Activated CD4-positive, alpha-beta T cell treated with anti-CD3 and anti-CD28 coated beads for 1 hour (primary cell): ENCODE measurements at places on chromosomes 12 and 14.

GRCh38 chr14:61512026-61512834 lies 183.1 kb upstream of the HIF1A start:
- DNase-seq: no peak

GRCh38 chr14:61690982-61691381 lies 4.3 kb upstream of the HIF1A start:
- DNase-seq: no peak

DNA sequence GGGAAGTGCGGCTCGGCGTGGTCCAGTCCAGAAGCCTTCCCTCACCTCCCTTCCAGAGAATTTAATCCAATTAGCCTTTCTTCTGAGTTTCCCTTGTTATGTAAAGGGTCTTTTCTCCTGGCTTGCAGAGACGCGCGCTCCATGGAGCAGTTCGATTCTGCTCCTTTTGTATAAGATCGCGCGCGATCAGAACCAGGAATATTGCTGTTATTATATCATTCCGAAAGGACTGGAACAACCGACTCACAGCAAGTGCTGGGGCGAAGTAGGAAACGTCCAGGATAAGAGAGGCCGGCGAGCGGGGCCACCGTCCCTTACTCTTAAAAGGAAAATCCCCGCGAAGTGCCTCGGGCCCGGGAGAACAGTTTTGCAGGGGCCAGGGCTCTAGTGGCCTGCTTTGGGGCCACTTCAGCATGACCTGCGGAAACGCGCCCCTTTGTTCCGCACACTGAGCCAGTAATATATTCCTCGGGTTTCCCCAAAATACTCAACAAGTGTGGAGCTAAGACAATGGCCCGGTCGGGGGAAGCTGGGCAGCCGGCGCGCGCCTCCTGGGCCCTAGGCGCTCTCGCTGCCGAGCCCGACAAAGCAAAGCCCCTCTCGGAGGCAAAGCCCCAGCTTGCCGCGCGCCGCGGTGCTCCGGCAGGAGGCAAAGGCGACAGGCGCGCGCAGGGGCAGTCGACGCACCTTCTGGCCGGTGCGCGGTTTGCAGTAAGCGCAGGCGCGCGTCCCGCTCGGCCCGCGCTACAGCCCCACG lies 2.9 kb downstream of the RFX4 start:
- DNase-seq: no peak

DNA sequence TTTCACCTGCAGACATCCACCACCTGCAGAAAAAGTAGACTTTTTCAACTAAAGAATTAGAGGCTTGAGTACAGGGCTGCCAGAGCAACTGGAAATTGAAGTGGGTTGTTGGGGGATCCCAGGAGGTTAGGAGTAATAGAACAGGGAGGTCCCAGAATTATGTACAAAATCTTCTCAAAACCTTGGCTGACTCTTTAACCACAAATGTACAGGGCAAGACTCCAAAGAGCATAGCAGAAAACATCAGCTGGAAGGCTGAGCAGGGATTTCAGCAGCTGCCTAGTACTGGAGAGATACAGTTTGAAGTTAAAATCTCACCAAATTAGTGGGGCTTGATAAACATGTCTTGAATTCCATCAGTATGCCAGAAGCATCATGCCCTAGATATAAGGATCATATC lies 191.6 kb downstream of the CRADD start:
- DNase-seq: no peak

DNA sequence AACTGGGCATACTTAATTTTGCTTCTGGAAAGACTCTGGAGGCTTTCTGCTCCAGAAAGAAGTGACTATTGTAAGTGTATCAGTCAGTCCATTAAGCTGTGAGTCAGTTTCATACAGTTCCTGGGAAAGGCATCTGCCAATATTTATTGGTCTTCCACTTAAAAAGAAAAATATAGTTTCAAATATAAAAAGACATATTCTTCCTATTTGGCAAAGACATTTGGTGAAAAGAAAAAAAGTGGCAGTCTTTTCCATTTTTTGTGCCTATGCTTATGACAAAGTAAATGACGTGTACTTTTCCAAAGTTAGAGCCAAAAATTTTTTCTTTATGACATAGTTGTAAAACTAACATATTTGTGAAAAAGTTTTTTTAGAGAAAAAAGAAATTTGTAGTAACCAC lies 12.3 kb downstream of the TMEM30B start:
- DNase-seq: no peak

DNA sequence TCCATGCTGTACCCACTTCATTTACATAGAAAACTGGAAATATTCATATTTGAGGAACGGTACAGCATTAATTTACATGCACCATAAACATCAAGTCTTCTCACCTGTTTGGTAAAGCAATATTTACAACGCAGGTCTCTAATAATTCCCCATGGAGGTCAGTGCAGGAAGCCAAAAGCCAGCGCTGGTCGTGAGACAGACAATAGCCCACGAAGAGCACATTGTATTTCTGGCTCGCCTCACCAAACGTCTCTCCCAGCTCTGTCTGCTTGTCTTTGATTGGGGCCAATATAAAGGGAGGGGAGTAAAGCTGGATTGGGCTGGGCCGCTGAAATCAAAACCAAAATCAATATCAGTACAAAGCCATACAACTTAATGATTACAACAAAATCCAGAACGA lies 302.1 kb downstream of the MED13L start:
- DNase-seq: no peak

- no peak for DNase-seq
Measured at GRCh38 chr12:27206801-27207502, 37.1 kb upstream of the STK38L start.

GRCh38 chr12:96452261-96452922 lies 37.0 kb upstream of the CFAP54 start:
- DNase-seq: no peak

DNA sequence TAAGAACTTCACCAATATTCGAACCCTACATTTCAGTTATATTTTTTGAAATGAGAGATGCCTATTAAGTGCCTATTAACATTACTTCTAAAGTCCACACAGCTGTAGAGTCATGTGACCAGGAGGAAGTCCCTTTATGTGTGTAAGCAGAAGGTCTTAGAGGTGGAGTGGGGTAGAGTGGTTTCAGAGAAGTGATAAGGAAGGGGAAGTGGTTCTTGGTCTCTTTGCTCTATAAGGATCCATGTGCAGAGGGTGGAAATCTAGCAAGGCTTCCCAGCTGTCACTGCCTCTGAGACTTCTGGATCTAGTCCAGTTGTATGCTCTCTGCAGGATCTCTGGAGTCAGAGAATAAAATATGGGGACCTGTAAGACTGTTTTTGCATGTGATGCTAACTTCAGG lies 673.9 kb downstream of the FLRT2 start:
- DNase-seq: no peak

- DNase-seq: no peak
Measured at GRCh38 chr14:28754209-28754985, 12.2 kb upstream of the FOXG1 start.

DNA sequence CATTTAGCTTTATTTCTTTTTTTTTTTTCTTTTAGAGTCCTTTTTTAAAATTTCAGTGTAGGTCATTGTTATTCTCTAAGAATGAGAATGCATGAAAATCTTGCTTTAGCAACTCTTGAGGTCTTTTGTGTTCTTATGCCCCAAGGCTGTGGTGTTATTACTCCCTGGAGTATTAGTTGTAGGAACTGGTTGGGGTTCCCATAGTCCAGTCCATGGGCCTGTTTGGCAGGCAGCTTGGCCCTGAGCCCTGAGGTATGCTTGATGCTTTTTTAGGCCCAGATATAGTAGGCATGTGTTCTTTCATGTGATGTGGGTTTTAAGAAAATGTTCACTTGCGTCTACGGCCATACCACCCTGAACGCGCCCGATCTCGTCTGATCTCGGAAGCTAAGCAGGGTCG lies 1.6 kb downstream of the FAM234B start:
- DNase-seq: no peak

DNA sequence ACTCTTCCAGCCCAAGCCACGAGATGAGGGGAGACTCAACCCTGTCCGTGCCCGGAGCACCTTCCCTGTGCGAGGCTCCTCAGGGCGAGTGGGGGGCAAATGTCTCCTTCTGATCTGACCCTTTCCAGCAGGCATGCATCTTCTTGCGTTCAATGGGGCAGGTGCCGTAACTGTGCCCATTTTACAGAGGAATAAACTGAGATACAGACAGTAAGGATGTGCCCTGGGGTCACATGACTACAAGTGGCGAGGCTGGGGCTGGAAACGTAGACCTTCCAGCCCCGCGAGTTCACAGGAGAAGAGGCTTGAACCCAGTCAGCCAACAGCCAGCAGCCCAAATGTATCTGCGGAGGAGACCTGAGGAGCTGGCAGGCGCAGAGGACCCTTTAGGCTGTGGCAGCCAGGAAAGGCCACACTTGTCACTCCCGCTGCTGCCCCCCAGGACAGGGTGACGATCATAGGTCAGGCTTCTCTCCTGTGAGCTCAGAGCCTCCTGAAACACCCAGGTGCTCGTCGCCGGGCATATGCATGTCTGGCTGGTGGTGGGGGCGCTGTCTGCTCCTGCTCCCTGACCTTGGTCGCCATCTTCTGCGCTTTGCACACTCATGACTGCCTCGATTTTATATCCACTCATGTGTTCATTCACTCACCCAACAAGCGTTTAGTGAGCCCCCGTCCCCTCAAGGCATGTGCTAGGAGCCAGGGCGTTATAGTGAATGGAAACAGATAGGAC lies 41.7 kb downstream of the CCDC88C start:
- DNase-seq: no peak

- no peak for DNase-seq
Measured at GRCh38 chr14:55724736-55725135, 144.7 kb downstream of the KTN1 start.

DNA sequence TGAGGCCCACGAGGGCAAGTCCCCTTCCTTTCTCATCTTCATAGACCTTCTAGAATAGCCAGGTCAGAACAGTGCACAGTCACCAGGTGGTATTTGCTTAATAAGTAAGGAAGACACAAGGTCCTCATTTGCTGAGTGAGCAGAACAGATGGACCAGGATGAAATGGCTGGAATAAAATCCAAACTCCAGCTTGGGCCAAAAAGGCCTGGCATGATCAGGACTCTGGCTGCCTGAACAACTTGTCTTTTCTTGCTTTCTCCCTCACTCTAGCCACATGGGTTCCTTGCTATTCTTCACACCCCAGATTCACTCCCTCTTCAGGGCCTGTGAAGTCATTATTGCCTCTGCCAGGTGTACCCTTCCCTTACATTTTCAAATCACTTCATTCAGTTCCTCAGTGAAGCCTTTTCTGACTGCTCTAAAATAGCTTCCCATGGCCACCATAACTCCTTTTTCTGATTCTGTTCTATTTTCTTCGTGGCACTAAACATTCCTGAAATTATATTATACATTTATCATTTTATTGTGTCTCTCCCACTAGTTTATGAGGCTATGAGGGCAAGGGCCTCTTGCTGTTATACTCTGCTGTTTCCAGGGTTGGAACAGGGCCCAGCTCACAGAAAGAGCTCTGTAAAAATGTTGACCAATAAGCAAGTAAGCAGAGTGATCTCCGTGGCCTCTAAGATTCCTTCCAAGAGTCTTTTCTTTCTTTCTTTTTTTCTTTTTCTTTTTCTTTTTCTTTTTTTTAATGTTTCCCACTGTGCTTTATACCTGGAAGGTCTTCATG lies 150.8 kb downstream of the TTC8 start:
- DNase-seq: no peak

DNA sequence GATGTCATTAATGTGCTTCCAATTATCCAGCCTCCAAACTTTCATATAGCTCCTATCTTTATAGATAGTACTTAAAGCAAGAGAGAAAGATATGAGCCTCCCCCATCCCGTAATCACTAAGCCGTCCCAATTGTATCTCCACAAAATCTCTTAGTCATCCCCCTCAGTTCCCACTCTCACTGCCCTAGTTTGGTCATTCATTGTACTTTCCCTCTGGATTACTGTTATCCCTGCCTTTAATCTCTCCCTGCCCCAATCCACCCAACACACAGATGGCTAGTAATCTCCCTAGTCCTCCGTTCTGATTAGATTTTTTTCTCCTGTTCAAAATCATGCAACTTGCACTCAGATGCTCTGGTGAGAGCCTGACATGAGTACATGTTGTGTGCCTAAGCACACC lies 5.4 kb upstream of the BCAT1 start:
- no peak for DNase-seq

DNA sequence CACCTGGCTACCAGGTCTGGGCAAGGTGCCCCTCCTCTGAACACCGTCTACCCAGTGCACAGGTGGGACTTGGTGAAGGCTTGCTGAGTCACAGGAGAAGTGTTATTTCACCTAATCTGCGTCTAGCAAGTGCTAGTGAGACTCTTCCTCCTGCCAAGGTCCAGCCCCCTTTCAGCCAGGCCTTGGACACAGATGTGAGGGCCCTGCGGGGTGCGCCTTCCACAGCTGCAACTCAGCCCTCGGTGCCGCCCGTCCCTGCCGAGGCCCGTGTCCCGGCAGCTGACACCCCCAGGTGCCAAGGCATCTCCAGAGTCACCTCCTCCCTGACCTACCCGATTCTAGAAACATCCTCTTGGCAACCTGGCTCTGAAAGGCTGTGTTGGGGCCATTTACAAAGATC lies 55.1 kb downstream of the PRIMA1 start:
- no peak for DNase-seq

GRCh38 chr12:108305520-108305919 lies 33.6 kb downstream of the CMKLR1 start:
- no peak for DNase-seq

DNA sequence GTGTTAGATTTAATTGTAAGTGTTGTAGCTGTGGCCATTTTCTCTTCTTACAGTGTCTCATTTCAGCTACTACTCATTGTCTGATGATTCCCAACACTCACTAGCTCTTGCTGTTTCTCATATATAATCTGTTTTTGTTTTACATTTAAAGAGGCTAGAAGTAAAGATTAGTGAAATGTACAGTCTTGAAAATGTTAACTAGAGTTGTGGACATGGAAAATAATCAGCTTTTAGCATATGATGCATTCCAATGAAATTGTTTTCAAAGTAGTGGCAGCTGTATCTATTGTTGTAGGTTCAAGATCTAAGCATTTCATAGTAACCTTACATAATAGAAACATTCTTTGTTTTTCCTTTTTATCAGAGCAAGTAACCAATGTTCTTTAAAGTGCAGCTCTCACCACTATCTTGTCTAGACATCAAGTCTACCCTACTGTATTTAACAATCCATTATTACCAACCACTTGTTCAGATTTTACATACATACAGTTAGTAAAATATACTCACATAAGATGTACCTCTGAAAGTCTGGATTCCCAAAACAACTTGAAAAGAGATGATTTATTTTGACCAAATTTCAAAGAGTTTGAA lies 76.9 kb downstream of the PPHLN1 start:
- no peak for DNase-seq

- DNase-seq: no peak
Measured at GRCh38 chr12:43895580-43896206, 59.8 kb downstream of the TMEM117 start.

DNA sequence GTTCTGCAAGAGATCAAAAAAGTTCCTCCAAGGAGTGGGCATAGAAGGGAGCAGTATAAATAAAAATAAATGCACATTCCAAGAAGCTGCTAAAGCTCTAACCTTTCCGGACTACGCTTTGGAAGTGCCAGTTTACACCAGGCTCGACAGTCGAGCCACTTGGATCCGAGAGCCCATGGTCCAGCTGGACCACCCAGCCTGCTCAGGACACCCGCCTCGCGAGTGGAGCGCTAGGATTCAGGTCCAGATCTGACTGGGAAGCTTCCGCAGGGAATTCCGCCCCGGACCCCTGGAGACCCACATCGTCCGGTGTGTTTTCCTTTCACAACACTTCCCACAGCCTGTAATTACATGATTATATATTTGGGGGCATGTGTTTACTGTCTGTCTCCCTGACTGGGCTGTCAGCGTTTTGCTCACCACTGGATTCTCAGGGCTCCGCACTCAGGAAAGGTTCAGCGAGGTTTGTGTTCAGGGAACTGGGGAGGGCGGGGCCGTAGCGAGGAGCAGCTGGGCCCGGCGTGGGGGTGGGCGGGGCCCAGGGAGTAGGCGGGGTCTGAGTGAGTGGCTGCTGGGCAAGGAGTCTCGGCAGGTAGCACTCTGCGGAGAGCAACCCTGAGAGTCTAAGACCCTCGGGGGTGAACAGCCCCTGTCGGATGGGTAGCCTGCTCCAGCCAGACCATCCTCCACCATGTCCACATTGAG lies 52.3 kb upstream of the TMEM263 start:
- DNase-seq: peak; percentile 63
